ENCODE measurements at places on chromosomes 11 and 22. TPM values are rescaled to one million over a fixed set of nuclear protein-coding genes. Genes with fewer than 3 reads are reported as not detected.

OR8J3 gene
- not detected for total RNA-seq

IGSF9B gene
- total RNA-seq: 2.2 TPM

MS4A3 gene
- 0.13 TPM for total RNA-seq

RIMBP3B gene
- total RNA-seq: 0.54 TPM

LRRC55 gene
- total RNA-seq: not detected

MUC6 gene
- 0.49 TPM for total RNA-seq

PGR gene
- not detected for total RNA-seq

OR6T1 gene
- total RNA-seq: not detected

All from Panc1 (cell line).